ENCODE measurements at places on chromosomes 11 and 22.

- H3K27me3 ChIP-seq, result no peaks in the 10 kb centered on the region
- no peak overlapping the region for H3K27ac ChIP-seq
- no peaks in the 10 kb centered on the region for H3K36me3 ChIP-seq
- no peak overlapping the region for H3K4me3 ChIP-seq
- H3K4me1 ChIP-seq, result no peaks in the 10 kb centered on the region
- DNase-seq, result no peak
Measured at GRCh38 chr22:37464181-37464580, 22.0 kb downstream of the MFNG start.

- no peak for DNase-seq
- no peak overlapping the region for H3K27ac ChIP-seq
- H3K27me3 ChIP-seq, result no peaks in the 10 kb centered on the region
Measured at GRCh38 chr11:103537904-103538502, 428.8 kb downstream of the DYNC2H1 start.

- no peak for DNase-seq
- H3K27ac ChIP-seq, result no peak overlapping the region
- H3K36me3 ChIP-seq, result no peaks in the 10 kb centered on the region
- no peak overlapping the region for H3K4me3 ChIP-seq
Measured at GRCh38 chr11:3001496-3001895, 9.4 kb upstream of the NAP1L4 start.

GRCh38 chr11:78886616-78887015 lies 312.0 kb upstream of the NARS2 start:
- no peak for DNase-seq
- H3K4me1 ChIP-seq, result peaks cover 3% of the 10 kb centered on the region
- H3K27me3 ChIP-seq, result no peaks in the 10 kb centered on the region
- no peak overlapping the region for H3K4me3 ChIP-seq
- H3K36me3 ChIP-seq, result no peaks in the 10 kb centered on the region
- no peak overlapping the region for H3K27ac ChIP-seq

DNA sequence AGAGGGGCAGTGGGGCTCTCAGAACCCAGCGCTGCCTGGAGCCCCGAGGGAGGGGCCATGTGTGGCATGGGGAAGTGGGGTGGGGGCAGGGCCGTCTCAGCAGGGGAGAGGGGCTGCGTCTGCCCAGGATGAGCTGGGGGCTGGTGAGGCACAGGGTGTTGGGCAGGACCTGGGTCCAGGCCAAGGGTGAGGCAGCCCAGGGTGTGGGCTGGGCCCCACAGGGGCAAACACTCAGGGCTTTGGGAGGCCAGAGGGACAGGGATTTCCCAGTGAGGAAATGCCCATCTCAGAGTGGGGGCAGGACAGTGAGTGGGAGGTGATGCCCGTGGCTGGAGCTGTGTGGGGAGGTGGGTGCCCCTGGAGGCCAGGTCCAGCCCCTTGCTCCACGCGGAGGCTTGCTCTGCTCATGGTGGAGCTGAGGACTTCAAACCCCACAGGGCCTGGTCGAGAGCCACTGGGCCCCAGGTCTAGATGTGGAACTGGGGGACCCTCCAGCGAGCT lies 5.4 kb downstream of the PLXNB2 start:
- no peaks in the 10 kb centered on the region for H3K36me3 ChIP-seq
- H3K4me3 ChIP-seq, result no peak overlapping the region
- H3K27me3 ChIP-seq, result no peaks in the 10 kb centered on the region
- H3K27ac ChIP-seq, result no peak overlapping the region
- no peak for DNase-seq

DNA sequence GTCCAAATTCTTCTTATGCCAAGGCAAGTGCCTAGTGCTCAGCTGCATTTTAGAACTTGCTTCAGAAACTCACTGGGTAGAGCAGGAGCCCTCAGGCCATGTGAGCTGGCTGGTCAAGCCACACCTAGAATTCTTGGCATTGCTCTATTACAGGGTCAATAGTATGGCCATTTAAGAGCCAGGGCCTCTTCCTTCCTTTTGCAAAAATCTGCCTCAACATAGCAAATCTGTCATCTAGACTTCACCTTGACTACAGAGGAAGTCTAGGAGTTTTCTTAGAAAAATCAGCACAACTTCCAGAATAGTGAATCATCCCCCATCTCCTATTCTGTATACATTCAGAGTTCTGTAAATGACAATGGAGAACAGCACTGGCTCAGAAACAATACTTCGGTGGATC lies 112.0 kb upstream of the TTC12 start:
- no peak overlapping the region for H3K27ac ChIP-seq
- no peak overlapping the region for H3K4me3 ChIP-seq
- H3K27me3 ChIP-seq, result no peaks in the 10 kb centered on the region
- peaks cover 7% of the 10 kb centered on the region for H3K4me1 ChIP-seq

DNA sequence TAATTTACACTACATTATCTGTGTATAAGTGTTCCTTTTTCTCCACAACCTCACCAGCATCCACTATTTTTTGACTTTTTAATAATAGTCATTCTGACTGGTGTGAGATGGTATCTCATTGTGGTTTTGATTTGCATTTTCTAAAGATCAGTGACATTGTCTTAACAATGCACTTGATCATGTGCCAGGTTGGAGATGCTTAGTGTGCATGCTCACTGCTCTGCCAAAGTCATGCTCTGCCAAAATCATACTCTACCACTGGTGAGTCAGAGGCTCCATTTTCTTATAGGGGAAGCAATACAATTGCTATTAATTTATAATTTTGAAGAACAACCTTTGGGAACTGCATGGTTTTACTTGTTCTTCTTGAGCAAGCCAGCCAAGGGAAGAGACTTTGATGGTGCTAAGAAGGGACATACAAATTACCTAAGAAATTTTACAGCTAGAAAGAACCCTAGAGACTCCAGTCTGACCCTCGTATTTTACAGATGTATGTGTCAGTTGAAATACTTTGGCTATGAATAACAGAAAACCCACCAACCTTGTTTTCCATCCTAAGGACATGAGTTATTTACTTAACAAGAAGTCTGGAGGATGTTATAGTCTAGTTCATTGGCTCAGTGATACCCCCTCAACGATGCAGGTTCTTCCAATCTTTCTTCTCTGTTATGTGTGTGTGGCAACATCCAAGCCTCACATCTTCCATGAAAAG lies 368.9 kb downstream of the DDX10 start:
- no peaks in the 10 kb centered on the region for H3K27me3 ChIP-seq
- H3K4me1 ChIP-seq, result no peaks in the 10 kb centered on the region
- DNase-seq, result no peak
- no peak overlapping the region for H3K27ac ChIP-seq
- H3K36me3 ChIP-seq, result no peaks in the 10 kb centered on the region

DNA sequence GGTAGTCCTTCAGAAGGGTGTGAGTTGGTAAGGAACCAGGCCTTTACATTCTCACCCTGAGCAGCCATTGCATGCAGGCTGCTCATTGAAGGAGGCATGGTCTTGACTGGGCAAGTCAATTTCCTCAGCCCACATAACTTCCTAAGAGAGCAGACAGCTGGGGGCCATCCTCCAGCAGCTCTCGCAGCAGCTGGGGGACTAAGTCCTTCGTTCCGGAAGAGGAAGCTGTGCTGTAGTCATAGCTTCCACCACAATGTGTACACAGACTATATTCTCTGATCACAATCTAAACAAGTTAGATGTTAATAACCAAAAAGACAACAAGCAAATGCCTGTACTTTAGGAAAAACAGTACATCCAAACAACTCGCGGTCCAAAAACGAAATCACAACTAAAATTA lies 30.1 kb upstream of the MPPED1 start:
- DNase-seq, result no peak
- H3K27ac ChIP-seq, result no peak overlapping the region
- H3K4me3 ChIP-seq, result no peak overlapping the region
- H3K27me3 ChIP-seq, result no peaks in the 10 kb centered on the region

DNA sequence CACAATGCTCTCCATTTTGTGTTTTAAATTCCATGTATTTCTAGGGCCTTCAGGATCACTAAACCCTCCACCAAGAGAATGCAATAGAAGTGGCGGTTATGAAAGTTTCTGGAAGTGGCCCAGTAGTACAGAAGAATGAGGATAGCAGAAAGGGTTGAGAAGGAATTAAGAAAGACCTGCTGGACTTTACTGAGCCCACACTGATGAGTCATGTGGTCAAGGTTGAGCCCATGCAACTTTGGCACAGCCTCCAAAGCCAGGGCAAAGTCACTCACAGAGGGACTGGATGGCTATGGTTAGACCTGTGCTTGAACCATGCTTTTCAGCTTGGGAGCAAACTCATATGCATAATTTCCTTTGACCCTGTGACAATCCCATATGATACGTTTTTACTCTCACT lies 102.9 kb upstream of the PLET1 start:
- H3K36me3 ChIP-seq, result no peaks in the 10 kb centered on the region
- no peaks in the 10 kb centered on the region for H3K4me1 ChIP-seq
- H3K4me3 ChIP-seq, result no peak overlapping the region
- DNase-seq, result no peak

DNA sequence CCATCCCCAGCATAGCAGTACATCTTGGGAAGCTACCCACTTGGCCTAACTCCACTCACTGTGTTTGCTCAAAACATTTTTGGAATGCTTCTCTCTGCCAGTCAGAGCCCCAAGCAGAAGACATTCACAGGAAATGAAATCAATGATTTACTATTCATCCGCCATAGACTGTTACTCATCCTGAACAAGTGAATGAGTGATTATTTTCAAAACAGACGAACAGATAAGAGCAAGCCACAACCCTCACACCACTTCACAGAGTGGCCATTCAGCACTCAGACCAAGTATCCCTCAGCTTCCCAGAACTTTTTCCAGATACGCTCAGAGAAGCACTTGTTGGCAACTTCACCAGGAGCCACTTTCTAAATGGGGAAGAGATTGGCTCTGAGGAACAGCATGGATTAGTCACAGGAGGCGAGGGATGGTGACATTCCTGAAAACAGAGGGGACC lies 13.0 kb upstream of the UBASH3B start:
- H3K4me3 ChIP-seq, result no peak overlapping the region
- H3K27ac ChIP-seq, result no peak overlapping the region
- H3K36me3 ChIP-seq, result no peaks in the 10 kb centered on the region
- H3K27me3 ChIP-seq, result no peaks in the 10 kb centered on the region

DNA sequence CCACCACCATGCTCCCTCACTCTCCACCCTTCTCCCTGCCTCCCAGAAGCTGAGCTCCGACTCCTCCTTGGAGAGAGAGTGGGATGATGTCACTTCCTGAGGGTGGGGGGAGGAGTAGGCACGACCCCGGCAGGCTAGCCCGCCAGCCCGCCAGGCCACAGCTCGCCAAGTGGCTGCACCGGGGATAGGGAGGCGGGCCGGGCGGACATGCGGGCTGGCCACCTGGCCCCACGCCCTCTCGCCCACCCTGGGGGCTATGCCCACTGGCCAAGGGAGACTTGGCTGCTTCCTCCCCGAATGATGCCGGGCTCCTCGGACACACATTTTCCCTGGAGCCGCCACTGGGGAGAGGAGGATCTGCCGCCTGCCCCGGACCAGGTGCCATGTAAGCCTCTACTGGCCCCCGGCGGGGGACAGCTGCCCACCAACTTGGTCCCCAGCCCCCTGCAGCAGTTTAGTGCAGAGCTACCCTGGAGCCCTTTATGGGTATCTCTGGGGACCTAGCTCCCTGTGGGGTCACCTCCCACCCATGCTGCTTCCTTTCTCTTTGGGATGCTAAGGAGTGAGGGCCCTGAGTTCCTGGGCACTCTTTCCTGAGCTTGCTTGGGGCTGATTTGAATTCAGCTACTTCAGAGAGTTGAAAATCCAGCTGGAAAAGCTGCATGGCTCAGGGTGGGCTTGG lies 33.7 kb upstream of the MYRF start:
- no peaks in the 10 kb centered on the region for H3K36me3 ChIP-seq
- peaks cover 11% of the 10 kb centered on the region for H3K4me1 ChIP-seq
- no peak for DNase-seq
- no peaks in the 10 kb centered on the region for H3K27me3 ChIP-seq
- no peak overlapping the region for H3K4me3 ChIP-seq
- H3K27ac ChIP-seq, result peak overlapping the region; percentile 39

- no peaks in the 10 kb centered on the region for H3K36me3 ChIP-seq
- H3K27ac ChIP-seq, result no peak overlapping the region
- H3K4me3 ChIP-seq, result no peak overlapping the region
- no peak for DNase-seq
Measured at GRCh38 chr11:65172600-65172999, 2.6 kb downstream of the SPDYC start.

GRCh38 chr11:67732045-67732787 lies 57.8 kb upstream of the ALDH3B2 start:
- H3K4me1 ChIP-seq, result no peaks in the 10 kb centered on the region
- no peak overlapping the region for H3K27ac ChIP-seq
- no peaks in the 10 kb centered on the region for H3K36me3 ChIP-seq
- peak; percentile 30 for DNase-seq

GRCh38 chr11:19829109-19829837 lies 116.6 kb downstream of the NAV2 start:
- H3K36me3 ChIP-seq, result no peaks in the 10 kb centered on the region
- no peaks in the 10 kb centered on the region for H3K27me3 ChIP-seq
- H3K4me3 ChIP-seq, result no peak overlapping the region
- DNase-seq, result no peak
- no peak overlapping the region for H3K27ac ChIP-seq

DNA sequence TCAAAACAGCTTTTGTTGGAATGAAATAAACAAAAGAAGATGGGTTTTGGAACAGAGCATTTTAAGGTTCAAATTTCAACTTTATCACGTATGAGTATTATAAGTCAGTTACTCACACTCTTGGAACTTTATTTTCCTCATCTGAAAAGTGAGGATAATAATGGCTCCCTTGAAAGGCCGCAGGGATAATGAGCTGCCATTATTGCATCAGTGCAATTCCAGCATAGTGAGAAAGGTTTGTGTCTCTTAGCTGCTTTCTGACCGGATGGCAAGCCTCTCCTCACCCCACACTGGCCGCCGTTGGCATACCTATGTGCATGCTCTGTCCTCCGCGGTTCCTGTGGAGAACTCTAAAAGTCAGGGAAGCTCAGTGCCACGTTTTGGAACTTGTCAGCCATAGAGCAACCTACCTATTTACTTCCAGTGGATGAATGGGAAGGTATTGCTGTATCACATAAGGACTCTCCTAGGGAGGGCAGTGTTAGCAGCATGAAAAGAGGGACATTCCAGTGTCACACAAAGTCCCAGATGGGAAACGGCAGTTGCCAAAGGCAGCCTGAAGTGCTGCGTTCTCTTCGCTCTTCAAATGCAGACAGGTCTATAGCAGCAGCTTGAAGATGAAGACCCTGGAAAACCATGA lies 368.9 kb downstream of the NTM start:
- H3K36me3 ChIP-seq, result no peaks in the 10 kb centered on the region
- no peaks in the 10 kb centered on the region for H3K4me1 ChIP-seq
- no peak overlapping the region for H3K4me3 ChIP-seq
- H3K27ac ChIP-seq, result no peak overlapping the region
- DNase-seq, result no peak

GRCh38 chr22:48240148-48240934 lies 1477.9 kb downstream of the TBC1D22A start:
- no peaks in the 10 kb centered on the region for H3K4me1 ChIP-seq
- no peaks in the 10 kb centered on the region for H3K27me3 ChIP-seq
- peak; percentile 0 for DNase-seq
- no peak overlapping the region for H3K27ac ChIP-seq
- H3K4me3 ChIP-seq, result no peak overlapping the region

- peak overlapping the region; percentile 98 for H3K27ac ChIP-seq
- peak overlapping the region; percentile 94 for H3K4me3 ChIP-seq
- no peaks in the 10 kb centered on the region for H3K36me3 ChIP-seq
Measured at GRCh38 chr22:31289344-31289743, 2.9 kb downstream of the PIK3IP1 start.

- H3K36me3 ChIP-seq, result no peaks in the 10 kb centered on the region
- no peak overlapping the region for H3K27ac ChIP-seq
- no peak for DNase-seq
- H3K4me3 ChIP-seq, result no peak overlapping the region
- H3K27me3 ChIP-seq, result no peaks in the 10 kb centered on the region
- H3K4me1 ChIP-seq, result no peaks in the 10 kb centered on the region
Measured at GRCh38 chr11:110339456-110340250, 43.2 kb upstream of the RDX start.

GRCh38 chr11:82539669-82540068 lies 194.0 kb downstream of the FAM181B start:
- DNase-seq, result no peak
- H3K27me3 ChIP-seq, result no peaks in the 10 kb centered on the region
- H3K4me3 ChIP-seq, result no peak overlapping the region
- H3K4me1 ChIP-seq, result no peaks in the 10 kb centered on the region
